ENCODE measurements at places on chromosomes 16 and 17.

GRCh38 chr16:4624827-4625559, 367 bp downstream of the MGRN1 start:
- DNase-seq: peak; percentile 54

- DNase-seq: no peak
Observed at GRCh38 chr16:11681556-11681955, 13.3 kb downstream of the SNN start.

- no peak for DNase-seq
Observed at GRCh38 chr17:846901-847843, 65.0 kb downstream of the MRM3 start.

- no peak for DNase-seq
Observed at GRCh38 chr17:17725752-17726457, 44.6 kb downstream of the RAI1 start.

DNA sequence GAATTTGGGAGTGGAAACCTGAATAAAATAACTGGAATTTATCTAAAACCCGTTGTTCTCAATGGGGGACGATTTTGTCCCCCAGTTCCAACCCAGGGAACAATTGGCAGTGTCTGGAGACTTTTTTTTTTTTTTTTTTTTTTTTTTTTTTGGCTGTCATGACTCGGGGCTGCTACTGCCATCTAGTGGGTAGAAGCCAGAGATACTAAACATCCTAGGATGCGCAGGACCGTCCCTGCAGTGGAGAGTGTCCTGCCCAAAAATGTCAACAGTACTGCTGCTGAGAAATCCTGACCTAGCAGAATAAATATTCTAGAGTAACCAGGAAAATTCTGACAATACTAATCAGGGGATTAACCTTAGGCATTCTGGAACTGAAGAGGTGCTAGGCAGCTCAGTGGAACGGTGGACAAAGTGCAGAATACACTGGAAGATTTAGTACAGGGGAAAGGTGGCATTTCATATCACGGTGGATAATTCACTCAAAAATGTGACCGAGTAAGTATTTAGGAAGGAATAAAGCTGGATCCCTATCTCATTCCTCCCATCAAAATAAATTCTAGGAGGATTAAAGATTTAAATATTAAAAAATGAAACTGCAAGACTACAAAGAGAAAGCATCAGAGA, 107.6 kb downstream of the SPECC1 start:
- no peak for DNase-seq

- DNase-seq: no peak
Observed at GRCh38 chr17:65190467-65191097, 53.4 kb downstream of the RGS9 start.

DNA sequence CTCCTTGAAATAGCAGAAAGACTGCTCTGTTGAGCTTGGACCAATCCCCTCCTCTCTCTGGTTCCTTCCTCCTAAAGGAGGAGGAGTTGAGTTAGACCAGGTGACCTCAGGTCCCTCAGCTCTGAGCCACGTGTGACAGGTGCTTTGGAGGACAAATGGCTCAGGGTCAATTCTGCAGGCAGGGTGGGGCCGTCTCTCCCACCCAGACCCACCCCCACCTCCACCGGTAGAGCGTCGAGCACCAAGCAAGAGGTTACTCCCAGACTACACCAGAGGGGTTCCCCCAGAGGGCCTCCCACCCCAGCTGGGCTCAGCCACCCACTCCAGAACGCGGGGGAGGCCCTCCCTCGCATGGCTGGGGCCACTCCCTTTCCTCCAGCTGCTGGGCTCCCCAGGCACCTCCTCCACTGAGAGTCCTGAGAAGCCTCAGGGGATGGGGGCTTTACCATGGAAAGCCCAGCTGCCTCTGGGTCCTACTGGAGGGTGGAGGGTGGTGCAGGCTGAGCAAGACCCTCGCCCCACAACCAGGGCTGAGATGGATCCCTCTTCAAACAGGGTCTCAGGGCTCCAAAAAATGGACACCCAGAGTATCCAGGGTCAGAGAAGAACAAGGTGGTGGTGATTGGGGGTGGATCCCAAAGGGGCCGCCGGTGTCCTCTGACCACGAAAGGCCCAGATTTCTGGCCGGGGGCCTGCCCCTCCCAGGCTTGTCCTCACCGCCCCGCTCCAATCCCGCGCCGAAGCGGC, 7.6 kb downstream of the MYO1C start:
- DNase-seq: no peak

- no peak for DNase-seq
Observed at GRCh38 chr17:73170324-73170723, 5.5 kb downstream of the SSTR2 start.

DNA sequence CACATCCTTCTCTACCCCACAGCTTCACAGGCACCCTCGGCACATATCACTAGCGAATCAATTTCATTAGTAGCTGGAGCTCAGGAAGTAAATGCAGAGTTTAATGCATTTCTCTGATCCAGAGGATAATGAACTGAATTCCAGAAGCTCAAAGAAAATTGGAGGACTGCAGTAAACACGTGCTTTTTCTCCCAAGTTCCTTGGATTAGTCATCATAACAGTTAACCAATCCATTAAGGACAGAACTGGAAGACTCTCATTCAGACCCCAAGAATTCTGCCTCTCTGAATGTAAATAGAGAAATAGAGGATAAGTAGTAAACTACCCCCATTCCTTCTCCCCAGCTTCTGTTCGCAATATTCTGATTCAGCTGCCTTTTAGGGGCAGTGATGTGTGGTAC, 40.7 kb downstream of the DUSP14 start:
- DNase-seq: no peak

DNA sequence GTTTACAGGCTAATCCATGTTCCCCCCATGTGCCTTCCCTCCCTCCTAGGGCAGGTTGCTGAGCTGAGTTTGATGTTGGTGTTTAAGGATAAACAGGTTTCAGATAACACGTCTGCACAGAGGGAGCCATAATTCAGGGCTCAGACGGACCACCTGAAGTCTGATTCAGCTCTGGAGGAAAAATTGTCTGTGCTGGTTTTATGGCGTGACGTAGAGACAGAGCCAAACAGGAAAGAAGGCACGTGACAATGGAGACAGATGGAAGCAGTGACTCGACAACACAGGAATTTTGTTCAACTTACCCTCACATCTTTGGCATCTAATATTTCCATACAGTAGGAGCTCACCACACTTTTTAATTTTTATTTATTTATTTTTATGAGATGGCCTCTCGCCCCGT, 10.7 kb upstream of the USP10 start:
- peak; percentile 83 for DNase-seq

All from stromal cell of bone marrow (primary cell).